ENCODE measurements at places on chromosomes 7 and 10. TPM values are rescaled to one million over a fixed set of nuclear protein-coding genes. Genes with fewer than 3 reads are reported as not detected.

DNA sequence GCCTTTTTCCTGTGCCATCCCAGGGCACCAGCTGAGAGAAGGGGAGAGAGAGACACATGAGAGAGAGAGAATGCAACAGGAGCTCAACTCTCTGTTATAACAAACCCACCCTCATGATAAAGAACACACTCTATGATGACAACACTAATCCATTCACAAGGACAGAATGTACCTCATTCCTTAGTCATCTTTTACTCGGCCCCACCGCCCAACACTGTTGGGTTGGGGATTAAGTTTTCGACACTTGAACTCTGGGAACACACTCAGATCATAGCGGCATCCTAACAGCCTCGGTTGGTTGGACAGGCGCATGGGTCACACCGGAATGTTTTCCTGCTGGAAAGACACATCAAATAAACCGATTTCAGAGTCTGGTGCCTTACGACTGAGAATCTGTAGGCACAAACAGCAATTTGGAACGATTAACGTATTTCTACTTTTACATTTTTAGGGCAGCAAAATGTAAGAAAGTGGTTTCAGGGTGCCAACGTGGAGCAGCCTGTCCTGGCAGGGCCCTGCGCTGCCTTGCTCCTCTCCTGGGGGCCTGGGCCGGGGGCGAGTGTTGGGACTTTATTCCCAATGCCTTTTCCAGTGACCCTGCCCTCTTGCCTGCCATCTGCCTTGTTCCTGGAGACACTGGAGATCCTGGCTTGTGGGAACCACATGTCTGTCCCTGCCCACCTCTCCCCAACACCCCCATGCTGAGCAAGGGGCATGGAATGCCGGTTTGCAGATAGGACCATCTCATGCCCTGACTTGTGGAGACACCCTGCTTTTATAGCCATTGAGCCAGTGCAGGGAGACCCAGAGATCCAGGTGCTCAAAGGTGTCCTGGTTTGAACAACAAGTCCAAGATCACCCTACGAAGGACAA lies 287.0 kb downstream of the TCERG1L start:
- DNase-seq = no peak

DNA sequence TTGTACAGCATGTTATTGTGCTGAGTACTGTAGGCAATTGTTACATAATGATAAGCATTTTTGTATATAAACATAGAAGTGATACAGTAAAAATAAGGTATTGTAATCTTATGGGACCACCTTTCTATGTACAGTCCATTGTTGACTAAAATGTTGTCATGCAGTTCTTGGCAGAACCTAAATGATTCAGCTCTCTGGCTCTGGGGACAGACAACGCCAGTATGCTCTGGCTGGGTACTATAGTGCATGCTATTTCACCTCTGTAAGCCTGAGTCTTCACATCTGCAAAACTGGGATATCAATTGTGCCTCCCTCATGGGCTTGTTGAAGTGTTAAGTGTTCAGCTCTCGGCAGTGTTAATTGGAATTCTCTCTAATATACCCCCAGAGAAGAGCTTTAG lies 674.3 kb downstream of the INHBA start:
- no peak for DNase-seq

PNLIPRP1 gene
- total RNA-seq = 2.1 TPM

- peak; percentile 44 for DNase-seq
Measured at GRCh38 chr7:102236592-102237287, 49.9 kb upstream of the SH2B2 start.

DNA sequence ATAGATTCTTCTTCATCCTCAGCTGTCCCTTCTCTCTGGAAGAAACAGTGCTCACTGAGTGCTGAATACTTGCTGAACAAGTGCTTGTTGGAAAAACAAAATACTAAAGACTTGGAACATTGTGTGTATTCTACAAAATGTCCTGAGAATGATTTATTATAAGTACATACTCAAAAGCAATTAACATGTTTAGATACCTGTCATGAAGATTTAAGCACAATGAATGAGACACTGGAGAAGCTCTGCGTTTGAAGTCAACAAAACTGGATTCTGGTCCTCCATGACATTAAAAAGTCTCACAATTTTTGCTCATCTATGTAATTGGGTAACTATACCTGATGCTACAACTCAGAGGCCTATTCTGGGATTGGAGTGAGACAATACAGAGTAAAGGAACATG lies 34.8 kb upstream of the LAMB1 start:
- DNase-seq = no peak

GRCh38 chr7:147071536-147071935 lies 954.9 kb downstream of the CNTNAP2 start:
- no peak for DNase-seq

DNA sequence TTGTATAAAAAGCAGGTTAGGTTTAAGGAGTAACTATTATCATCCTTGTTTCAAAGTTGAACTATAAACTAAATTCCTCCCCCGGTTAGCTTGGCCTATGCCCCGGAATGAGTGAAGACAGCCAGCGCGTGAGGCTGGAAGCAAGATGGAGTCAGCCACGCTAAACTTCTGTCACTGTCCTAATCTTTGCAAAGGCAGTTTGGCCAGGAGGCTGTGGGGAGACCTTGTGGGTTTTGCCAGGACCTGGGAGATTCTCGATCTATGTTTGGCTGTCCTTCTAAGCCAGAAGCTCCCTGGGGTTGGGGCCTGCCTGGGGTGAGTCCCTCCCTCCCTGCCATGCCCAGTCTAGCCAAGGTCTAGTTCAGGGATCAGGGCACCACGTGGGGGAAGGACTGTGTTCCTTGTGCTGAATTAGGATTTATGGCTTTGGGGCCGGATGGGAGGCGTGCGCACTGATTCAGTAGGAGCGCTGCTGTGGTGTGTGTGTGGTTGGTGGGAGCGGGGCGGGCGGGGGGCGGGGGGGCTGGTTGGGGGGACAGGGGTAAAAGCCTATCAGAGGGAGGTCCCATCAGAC lies 871 bp upstream of the GTF2IRD1 start:
- no peak for DNase-seq

CREB5 gene
- 22.5 TPM for total RNA-seq

- no peak for DNase-seq
Measured at GRCh38 chr10:22633528-22633927, 80.8 kb downstream of the PIP4K2A start.

DNA sequence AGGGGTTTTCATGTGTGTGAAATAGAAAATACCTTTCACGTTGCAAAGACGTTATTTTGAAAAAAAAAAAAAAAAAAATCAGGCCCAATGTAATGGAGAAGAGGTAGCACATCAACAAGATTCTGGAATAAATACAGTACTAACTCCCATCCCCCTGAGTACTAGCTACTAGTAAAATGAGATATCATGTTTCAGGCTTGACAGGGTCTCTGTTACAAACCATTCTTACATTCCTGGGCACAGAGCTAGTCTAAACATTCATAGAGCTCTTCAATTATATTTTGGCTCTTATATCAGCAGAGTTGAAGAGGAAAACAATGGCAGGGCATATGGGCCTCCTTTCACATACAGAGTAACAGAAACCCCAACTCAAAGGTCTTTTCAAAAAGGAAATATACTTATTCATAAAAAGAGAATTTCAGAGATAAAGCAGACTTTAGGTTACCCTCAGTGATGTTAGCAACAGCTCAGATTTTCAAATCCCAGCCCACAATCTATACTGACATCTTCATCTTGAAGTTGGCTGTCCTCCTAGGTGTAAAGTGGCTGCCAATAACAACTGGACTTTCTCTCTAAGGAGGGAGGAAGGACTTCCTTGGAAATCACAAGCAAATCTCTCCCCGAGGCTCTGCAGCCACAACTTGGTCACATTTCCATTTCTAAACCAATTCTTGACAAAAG lies 18.6 kb downstream of the C7orf33 start:
- DNase-seq = no peak

GRCh38 chr10:3865565-3865964 lies 80.6 kb upstream of the KLF6 start:
- no peak for DNase-seq

DNA sequence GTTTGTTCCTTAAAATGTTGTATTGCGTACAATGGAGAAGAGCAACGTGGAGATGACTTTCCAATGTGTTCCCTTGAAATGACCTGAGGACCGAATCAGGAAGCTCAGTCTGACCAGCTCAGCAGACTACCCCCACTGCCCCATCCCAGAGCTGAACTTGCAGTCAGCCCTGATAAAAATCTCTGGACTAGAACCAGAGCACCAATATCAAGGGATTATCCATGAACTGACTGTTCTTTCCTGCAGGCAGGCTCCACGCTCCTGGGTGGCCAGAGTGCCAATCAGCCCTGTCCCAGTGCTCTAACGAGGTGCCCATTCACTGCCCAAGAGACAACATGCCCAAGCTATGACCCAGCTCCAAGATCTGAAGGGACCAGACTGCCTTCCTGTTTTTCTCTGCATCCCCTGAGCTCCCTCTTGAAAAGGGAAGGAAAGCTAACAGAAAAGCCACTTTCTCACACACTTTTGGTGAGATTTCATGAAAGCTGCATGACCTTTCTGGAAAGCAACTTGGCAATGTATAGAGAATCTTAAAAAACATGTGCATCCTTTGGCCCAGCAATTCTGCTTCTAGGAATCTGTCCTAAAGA lies 130.2 kb downstream of the KCNMA1 start:
- DNase-seq = no peak

CYP3A7 gene
- 92.6 TPM for total RNA-seq

DNA sequence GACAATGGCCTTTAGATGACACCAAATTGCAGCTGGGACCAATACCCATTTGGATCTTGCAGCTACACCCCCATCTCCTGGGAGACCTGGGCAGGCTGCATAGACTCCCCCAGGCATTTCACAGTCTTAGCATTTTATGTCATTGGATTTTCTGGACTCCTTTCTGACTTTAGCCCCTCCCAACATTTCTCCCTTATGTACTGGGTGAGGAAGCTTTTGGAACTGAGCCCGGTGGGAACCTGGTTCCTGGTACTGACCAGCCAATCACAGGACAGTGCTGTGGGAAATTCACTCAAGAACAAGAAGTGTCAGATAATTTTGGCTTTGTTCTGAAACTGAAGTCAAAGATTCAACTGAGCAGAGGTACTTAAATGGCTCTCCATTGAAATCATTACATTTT lies 177.7 kb downstream of the ACTR3B start:
- no peak for DNase-seq

UBN2 gene
- 20.4 TPM for total RNA-seq

HOXA1 gene
- 0.40 TPM for total RNA-seq

DNA sequence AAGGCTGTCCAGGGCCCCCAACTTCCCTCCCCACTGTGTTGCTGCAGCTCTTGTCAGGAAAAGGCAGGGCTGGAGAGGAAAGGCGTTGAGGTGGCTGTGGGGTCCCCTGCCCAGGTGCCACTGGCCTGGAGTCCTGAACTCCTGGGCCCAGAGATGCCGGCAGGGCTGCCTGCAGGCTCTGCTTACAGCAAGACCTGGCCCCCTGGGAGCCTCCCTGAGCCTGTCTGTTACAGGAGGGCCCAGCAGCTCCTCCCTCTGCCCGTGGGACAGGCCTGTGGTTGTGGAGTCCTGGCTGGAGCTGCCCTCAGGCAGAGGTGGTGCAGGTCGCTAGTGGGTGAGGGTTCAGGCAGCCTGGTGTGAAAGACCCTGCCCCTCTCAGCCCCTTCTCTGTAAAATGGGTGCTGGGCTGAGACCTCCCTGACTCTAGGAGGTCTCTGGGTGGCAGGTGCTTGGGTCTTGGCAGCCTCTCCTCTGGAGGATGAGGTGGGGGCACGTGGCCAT lies 9.9 kb downstream of the ANTXRL start:
- DNase-seq = peak; percentile 6

NRF1 gene
- 16.4 TPM for total RNA-seq

LLCFC1 gene
- total RNA-seq = not detected

- no peak for DNase-seq
Measured at GRCh38 chr7:128389618-128390329, 20.0 kb downstream of the IMPDH1 start.

- DNase-seq = no peak
Measured at GRCh38 chr7:134811765-134812164, 32.3 kb downstream of the CALD1 start.

DNA sequence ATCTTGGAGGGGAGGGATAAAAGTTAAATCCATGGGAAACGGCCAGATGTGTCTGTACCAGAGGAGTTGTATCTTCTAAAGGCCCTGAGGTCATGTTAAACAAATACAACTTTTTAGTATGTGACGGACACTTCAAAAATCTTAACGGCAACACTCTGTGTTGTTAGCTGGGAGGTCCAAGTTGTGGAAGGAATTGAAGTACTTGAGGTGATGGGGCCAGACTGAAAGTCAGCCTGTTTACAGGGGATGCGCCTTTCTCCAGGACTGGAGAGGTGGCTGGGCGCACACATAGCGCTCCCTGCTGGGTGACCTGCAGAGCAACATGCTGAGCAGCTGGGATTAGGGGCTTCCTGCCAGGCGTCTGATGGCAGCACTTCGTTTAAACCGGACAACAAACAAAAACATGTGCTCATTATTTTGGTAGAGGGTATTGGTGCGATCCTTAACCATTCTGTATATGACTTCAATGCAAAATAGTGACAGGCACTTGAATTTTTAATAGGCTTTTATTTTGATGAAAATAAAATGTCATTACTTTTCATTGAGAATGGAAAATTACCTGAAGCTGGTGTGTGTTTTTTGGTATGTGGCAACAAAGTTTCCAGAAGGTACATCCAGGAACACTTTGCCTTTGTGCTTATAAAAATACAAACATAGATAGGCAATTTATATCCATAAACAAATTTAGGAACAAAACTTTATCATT lies 198.2 kb downstream of the MLLT10 start:
- peak; percentile 31 for DNase-seq

- no peak for DNase-seq
Measured at GRCh38 chr10:25017661-25018060, 1.2 kb downstream of the THNSL1 start.

ZNF92 gene
- total RNA-seq = 8.6 TPM

EVX1 gene
- not detected for total RNA-seq

DNA sequence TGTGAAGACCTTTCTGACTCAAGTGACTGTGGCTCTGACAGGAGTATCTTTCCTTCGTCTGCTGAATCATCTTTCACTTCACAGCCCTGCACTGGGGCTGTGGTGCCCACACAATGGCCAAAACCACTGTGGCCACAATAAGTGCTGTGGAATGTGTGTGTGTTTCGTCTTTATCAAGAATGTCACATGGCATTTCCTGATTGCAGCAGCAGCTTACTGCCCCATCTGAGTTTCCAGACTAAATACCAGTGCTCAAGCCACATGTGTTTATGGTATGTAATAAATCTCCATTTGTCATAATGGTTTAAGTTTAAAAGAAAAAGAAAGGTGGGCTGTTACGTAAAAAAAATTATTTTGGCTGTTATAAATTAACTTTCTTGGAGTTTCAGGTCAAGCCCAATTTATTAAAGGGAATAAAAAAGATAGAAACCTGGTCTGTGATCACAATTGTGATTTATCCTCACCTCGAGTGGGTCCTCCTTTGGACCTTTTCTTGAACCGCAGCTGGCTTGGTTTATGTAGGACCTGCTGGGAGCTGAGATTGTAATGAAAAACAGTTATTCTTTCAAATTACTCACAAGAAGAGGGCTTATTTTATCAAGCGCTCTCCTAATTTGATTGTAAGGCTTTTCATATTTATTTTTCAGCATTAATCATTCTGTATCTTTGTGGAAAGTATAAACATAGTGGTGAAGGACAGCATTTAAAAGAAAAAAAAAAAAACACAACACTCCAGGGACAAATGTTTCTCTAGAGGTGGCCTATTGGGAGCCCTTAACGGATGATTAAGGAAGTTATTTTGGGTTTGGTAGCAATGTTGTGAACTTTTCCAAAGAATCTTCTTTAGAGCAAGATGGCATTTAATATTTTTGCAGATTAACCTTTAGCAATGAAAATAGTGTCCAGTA lies 116.2 kb downstream of the LRMDA start:
- DNase-seq = no peak

- DNase-seq = no peak
Measured at GRCh38 chr7:31309407-31309806, 31.1 kb downstream of the NEUROD6 start.

GRCh38 chr10:79023240-79024162 lies 45.3 kb upstream of the ZMIZ1 start:
- peak; percentile 87 for DNase-seq

All from mucosa of gallbladder (tissue), 1 donor.